LHCN-M2 (cell line): ENCODE measurements at places on chromosomes 13 and 19. TPM values are rescaled to one million over a fixed set of nuclear protein-coding genes. Genes with fewer than 3 reads are reported as not detected.

GRCh38 chr19:14497228-14497921, 1.4 kb upstream of the GIPC1 start:
- no peak for DNase-seq

Gene CYP4F12
- not detected in 2 replicates for total RNA-seq

GRCh38 chr13:44573071-44573470, 3.1 kb downstream of the TSC22D1 start:
- no peak for DNase-seq

DNA sequence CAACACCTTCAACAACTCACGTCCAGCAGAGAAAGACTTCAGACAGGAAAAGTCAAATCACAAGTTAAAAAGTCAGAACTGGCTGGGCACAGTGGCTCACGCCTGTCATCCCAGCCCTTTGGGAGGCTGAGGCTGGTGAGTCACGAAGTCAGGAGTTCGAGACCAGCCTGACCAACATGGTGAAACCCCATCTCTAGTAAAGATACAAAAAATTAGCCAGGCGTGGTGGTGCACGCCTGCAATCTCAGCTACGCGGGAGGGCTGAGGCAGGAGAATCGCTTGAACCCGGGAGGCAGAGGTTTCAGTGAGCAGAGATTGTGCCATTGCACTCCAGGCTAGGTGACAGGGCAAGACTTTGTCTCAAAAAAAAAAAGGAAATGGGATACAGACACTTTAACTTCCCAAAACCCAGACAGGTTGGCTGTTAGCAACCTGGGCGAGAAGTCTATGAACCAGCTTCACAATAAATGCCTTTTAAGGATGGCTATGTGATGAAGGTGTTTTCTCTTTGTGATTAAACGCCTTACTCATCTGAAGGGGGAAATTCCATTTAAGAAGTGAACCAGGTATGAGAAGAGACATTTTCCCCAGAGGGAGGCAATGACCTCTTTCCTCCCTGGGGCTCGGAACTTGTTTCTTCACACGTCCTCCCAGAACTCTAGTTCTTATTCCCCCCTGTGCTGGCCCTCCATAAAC, 80.4 kb downstream of the INSR start:
- no peak for DNase-seq

GRCh38 chr13:67574320-67575233, 344.4 kb upstream of the PCDH9 start:
- DNase-seq, result peak; percentile 66

Gene BCL2L12
- total RNA-seq, result 25.6 and 25.7 TPM in 2 replicates

DNA sequence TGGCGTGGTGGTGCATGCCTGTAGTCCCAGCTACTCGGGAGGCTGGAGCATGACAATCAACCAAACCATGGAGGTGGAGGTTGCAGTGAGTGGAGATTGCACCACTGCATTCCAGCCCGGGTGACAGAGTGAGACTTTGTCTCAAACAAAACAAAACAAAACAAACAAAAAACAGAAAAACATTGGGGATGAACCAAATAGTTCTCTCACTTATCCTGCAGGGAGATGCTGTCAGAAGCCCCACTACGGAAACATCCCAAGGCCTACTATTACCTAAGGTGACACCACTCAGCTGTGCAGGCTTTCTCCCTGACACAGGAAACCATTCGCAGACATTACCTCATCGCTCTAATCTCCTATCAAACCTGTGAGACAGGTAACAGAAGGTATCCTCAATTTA, 113.5 kb downstream of the FOXO1 start:
- no peak for DNase-seq
